ENCODE measurements at places on chromosomes 12 and 14.
A peak's percentile ranks its signal among the peaks of the same experiment; 100 is the strongest.

GRCh38 chr14:64232095-64232838 is 61.9 kb downstream of the ESR2 start:
- DNase-seq: peak; percentile 96

- DNase-seq: no peak
Measured at GRCh38 chr12:8078916-8079315, 3.2 kb upstream of the NECAP1 start.

DNA sequence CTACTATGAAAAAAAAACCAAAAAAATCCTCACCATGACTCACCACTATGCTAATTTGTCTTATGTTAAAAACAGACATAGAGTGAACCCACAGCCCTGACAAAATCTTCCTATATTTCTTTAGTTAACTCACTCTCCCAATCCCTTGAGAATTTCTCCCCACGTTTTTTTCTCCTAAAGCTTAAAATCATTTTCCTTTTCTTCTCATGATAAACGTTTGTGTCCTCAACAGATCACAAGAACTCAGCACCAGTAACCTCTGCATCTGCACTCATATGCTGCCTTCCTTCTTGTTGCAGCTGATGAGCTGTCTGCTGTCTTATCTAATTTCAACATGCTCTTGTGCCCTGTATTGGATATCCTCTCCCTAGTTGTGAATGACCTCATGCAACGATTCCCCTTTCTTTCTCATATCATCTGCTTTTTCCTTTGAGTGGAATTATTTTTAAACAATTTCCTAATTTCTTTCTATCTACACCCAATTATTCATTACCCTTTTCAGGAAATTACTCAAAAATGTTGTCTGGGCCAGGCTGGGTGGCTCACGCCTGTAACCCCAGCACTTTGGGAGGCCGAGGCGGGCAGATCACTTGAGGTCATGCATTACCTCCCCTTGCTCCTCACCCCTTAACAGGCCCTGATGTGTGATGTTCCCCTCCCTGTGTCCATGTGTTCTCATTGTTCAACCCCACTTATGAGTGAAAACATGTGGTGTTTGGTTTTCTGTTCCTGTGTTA is 427.5 kb upstream of the MGAT4C start:
- peak; percentile 64 for DNase-seq

- DNase-seq: peak; percentile 55
Measured at GRCh38 chr12:89825591-89826449, 117.2 kb upstream of the ATP2B1 start.

DNA sequence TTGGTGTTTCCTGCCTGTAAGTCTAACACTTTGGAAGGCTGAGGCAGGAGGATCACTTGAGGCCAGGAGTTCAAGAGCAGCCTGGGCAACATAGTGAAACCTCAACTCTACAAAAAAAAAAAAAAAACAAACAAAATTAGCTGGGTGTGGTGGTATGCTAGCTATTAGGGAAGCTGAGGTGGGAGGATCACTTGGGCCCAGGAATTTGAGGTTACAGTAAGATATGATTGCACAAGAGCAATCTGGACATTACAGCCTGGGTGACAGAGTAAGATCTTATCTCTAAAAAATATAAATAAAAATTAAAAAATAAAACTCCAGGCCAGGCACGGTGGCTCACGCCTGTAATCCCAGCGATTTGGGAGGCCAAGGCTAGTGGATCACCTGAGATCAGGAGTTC is 39.8 kb upstream of the CMKLR1 start:
- DNase-seq: no peak

DNA sequence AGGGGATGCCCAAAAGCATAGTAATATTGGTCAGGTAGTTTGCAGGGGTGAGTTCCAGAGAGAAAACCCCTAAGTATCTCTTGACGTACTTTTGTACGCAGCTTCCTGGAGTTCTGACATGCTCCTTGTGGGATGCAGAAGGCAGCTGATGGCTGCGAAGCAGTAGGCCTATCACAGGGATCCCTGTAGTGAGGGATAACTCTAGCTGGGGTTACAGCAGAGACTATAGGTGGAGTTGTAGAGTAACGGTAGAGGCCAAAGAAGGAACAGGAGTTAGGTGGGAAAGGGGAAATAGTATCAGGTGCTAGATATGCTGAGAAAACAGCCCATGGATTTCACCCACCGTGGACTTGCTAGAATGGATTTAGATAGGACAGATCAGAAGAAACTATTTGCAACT is 37.3 kb downstream of the MGST1 start:
- DNase-seq: no peak

GRCh38 chr12:44795970-44796369 is 80.1 kb downstream of the NELL2 start:
- no peak for DNase-seq

- no peak for DNase-seq
Measured at GRCh38 chr12:114682106-114682784, 1.7 kb downstream of the TBX3 start.

DNA sequence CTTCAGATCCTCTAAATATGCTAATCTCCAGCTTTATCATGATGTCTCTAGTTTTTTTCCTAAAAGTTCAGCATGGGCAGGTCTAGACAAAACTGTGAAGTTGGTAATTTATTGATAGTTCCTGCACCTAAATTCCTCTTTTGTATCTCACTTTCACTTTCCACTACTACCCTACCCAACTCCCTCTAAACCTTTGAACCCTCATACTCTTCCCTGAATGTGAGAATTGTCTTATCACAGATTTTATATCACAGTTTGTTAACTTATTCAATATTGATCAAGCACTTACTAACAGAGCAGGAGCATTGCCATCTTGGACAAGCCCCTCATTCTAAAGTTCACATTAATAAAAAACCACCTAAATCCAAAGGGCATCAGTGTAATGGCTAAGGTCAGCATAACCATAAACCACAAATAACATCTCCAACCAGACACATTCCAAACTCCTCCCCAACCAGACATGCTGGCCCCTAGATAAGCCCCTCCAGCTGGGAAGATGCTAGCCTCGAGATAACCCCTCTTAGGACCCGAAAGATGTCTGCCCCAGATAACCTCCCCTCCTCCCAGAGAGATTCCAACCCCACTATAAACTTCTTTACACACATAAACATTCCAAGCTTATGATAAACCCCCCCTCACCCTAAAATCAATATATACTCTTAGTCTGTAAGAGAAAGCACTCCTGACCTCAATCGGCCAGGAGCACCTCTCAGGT is 78.7 kb downstream of the FSCB start:
- no peak for DNase-seq

DNA sequence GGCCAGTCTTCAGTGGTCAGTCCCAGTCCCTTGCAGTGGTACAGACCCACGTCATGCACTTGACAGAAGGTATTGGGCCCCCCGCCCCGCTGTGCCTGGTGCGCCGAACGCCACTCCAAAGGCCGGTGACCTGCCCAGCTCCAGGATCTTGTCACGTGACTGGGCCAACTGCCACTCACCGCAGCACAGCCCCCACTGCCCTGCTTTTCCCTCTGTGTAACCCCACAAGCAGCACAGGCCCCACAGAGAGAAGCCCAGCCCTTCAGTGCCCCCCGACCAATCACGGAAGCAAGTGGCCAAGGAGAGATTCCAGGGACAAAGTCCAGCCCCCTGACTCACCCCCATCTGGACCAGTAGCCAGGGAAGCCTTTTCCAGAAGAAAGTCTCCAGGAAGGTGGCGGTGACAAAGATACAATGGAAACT is 498 bp downstream of the GPR132 start:
- peak; percentile 56 for DNase-seq

- DNase-seq: no peak
Measured at GRCh38 chr12:124928912-124929530, 14.6 kb upstream of the UBC start.

- DNase-seq: no peak
Measured at GRCh38 chr12:87608321-87608720, 420.9 kb downstream of the C12orf50 start.
